Skin of body (tissue), 3 donors: ENCODE measurements at places on chromosomes 1 and 21. TPM values are rescaled to one million over a fixed set of nuclear protein-coding genes. Genes with fewer than 3 reads are reported as not detected.

The ZNF593OS gene
- total RNA-seq = not detected

The FABP3 gene
- 36.1 TPM for total RNA-seq

The AADACL3 gene
- 6.1 TPM for total RNA-seq

The PADI4 gene
- 10.4 TPM for total RNA-seq

The GPR3 gene
- total RNA-seq = 0.30 TPM

The ARHGEF16 gene
- total RNA-seq = 5.4 TPM

The KRTAP7-1 gene
- 3.4 TPM for total RNA-seq

The ASTN1 gene
- total RNA-seq = 2.4 TPM

The CD160 gene
- not detected for total RNA-seq

The CR1L gene
- total RNA-seq = 1.6 TPM

The CCDC17 gene
- 0.79 TPM for total RNA-seq

The NT5C1A gene
- total RNA-seq = 2.0 TPM

The ANKRD34A gene
- total RNA-seq = 0.30 TPM

The SERPINC1 gene
- not detected for total RNA-seq

The SELE gene
- 14.0 TPM for total RNA-seq

The GUK1 gene
- total RNA-seq = 146 TPM

The WASF2 gene
- total RNA-seq = 38.6 TPM

The IL20 gene
- total RNA-seq = 0.59 TPM

The ARHGAP30 gene
- 7.9 TPM for total RNA-seq

The NMNAT2 gene
- 0.79 TPM for total RNA-seq

The TMEM81 gene
- 0.79 TPM for total RNA-seq

The OR2L3 gene
- total RNA-seq = not detected

The OR11L1 gene
- total RNA-seq = not detected

The PADI2 gene
- total RNA-seq = 11.8 TPM

The C1orf105 gene
- 2.8 TPM for total RNA-seq

The SDHB gene
- 62.9 TPM for total RNA-seq

The LRRC38 gene
- total RNA-seq = 1.4 TPM

The C1orf159 gene
- total RNA-seq = 6.9 TPM

The LIPI gene
- not detected for total RNA-seq
